ENCODE measurements at places on chromosomes 12 and 14.

DNA sequence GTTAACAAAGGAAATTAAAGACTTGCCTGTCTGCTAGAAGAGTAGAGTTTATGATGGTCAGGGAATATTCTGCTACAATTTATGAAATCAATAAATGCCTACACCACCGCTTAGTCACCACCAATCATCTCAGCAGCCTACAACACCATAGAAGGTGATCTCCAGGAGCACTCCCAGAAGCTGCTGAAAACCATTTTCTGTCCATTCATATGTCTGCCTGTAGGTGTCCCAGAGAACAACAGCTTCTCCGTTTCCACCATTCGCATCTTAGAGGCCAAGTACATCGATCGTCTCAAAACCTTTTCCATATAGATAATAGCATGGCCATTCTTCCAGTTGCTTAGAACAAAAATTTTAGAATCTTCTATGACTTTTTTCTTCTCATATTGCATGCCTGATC, 303.4 kb downstream of the KCNC2 start:
- no peak for DNase-seq

GRCh38 chr12:20681334-20681733, 13.8 kb upstream of the SLCO1C1 start:
- DNase-seq = no peak

DNA sequence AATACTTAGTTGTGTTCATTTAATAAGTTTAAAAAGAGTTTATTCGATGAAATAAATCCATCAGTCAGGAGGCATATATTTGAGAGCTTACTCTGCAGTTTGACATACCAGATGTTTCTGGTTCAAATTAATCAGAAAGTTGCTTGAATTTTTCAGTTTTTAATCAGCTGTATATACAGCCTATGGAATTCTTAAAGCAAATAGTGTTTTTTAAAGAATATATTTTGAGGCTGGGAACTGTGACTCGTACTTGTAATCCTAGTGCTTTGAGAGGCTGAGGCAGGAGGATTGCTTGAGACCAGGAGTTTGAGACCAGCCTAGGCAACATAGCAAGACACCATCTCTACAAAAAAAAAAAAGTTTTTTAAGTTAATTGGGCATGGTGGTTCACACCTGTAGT, 112.1 kb downstream of the MON2 start:
- no peak for DNase-seq

- no peak for DNase-seq
Measured at GRCh38 chr12:25992026-25992782, 33.7 kb downstream of the RASSF8 start.

DNA sequence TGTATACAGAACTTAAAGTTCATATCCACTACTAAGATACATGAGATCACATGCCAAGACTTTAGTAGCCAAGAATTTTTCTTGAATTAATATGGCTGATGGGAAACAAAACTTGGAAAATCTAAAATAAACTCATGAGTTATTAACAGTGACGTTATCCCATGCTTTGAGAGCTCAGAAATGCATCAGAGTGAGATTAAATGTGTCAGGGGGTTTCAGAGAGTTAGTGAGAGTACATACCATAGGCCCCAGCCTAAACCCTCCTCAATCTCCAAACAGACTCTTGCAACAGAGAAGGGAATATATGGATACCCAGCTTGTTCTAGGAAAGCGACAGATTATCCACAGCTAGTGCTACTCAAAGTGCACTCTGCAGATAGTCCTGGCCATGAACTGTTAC, 19.3 kb downstream of the SLC35F4 start:
- no peak for DNase-seq

Data from NCI-H446 treated with DMSO at 0.1 percent for 48 hours (cell line).